ENCODE measurements at places on chromosomes 16 and 17.
A peak's percentile ranks its signal among the peaks of the same experiment; 100 is the strongest.

- no peak for DNase-seq
Observed at GRCh38 chr17:3003296-3004149, 59.9 kb downstream of the OR1D5 start.

DNA sequence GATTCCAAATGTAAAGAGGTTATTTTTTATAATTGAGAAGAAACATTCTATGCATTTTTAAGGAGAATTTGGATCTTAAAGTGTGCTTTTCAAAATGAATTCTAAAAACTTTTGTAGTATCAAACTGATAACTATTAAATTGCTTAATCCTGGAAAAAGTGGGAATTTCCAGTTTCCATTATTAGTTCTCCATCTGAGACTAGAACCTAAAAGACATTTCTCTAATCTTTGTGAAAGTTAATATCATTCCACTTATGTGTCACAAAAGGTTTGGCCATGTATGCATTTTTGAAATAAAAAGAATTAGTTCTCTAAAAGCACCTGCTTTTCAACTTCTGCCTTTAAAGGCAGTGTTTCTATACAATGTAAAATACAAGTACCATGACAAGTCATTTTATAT lies 155.0 kb downstream of the BCAS3 start:
- DNase-seq, result no peak

DNA sequence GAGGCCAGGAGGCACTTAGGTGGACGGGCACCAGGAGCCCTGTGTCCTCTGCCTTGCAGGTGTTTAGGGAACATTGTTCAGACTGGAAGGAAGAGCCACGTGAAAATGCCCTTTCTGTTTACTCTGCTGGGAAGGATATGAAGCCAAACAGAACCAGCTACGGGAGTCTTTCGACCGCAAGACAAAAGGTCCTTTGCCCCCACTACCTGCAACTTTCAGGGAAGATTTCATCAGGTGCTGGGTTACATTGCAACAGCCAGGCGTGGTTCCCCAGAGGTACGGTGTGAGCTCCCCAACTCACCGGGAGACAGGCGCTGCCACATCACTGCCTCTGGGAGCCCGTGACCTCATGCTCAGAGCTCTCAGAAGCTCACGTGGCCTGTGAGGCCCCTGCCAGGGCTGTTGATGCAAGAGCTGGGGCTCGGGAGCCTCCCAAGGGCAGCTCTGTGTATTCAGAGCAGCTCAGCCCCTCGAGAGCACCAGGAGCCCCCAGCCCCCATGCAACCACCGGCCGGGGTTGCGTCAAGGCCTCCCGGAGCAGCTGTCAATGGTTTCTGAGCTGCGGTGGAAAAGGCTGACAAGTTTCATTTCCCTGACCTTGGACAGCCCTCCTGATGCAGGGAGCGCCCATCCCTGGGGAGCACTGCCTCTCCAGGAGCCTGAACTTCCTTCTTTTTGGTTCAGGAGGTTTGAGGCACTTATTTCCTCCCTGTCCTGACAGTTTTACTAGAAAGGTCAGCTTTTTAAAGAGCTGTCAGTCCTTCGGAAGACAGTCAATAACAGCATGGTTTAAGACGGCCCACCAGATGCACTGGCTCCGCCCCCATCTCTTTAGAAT lies 42.1 kb downstream of the TBC1D16 start:
- DNase-seq, result peak; percentile 40

DNA sequence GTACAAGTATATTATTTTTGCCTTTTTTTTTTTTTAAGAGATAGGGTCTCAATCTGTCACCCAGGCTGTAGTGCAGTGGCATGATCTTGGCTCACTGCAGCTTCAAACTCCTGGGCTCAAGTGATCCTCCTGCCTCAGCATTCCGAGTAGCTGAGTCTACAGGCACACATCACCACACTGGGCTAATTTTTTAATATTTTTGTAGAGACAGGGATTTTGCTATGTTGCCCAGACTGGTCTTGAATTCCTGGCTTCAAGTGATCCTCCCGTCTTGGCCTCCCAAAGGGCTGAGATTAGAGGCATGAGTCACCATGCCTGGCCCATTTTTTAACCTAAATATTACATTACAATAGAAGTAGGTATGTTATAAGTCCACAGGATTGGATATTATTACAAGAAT lies 3.2 kb downstream of the TERB1 start:
- no peak for DNase-seq

DNA sequence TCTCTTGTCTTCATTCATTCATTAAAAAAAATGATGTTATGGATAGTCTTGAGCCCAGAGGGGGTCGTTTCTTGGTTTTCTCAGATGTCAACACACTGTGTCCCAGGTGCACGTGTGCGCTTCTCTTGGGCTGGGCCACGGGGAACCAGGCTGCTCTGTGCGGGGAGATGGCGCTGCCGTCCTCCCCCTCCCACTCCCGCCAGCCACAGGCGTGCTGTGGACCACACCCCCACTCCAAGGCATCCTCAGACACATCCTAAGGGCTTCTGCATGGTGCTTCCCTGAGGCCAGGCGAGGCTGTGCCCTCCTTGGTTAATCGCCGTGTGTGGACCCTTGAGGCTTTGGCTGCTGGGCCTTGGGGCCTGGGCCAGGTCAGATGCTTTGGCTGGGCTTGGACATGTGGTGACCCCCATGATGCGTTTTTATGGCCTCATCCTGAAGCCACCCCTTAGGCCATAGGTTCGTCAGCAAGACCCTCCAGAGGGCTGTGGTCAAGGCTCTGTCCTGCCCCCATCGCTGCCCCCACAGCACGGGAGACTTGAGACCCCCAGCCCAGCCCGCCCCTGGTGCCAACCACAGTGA lies 245.7 kb upstream of the CIBAR2 start:
- DNase-seq, result no peak

GRCh38 chr17:47615766-47616424 lies 33.8 kb upstream of the KPNB1 start:
- DNase-seq, result peak; percentile 78

DNA sequence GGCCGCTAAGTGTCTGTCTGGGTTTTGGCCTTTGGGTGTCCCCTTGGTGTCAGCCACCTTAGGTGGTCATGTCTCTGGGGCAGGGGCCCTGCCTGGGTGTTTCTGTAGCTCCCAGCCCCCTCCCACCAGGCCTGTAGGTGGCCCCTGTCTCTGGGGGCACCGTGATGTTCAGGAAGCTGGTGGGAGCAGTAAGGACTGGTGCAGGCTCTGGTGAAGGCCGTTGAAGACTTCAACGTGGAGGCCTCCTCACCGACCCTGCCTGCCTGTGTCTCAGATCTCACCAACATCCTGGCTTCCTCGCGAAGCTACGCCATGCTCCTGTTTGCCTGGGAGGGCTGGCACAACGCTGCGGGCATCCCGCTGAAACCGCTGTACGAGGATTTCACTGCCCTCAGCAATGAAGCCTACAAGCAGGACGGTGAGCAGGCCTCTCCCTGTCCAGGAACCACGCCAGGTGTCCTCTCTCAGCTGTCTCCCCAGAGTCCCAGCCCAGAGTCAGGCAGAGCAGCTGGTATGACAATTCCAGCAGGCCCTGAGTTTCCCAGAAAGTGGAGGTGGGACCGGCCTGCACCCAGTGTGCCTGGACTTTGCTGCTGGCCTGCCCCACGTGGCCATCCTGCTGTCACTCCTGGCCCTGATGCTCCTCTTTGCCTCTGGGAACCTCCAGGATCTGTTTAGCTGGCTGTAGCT lies 2.8 kb downstream of the ACE start:
- no peak for DNase-seq
